Mammary epithelial cell (primary cell): ENCODE measurements at places on chromosomes 3 and 15.

- no peak for DNase-seq
Observed at GRCh38 chr3:79766496-79767193, 1.2 kb downstream of the ROBO1 start.

DNA sequence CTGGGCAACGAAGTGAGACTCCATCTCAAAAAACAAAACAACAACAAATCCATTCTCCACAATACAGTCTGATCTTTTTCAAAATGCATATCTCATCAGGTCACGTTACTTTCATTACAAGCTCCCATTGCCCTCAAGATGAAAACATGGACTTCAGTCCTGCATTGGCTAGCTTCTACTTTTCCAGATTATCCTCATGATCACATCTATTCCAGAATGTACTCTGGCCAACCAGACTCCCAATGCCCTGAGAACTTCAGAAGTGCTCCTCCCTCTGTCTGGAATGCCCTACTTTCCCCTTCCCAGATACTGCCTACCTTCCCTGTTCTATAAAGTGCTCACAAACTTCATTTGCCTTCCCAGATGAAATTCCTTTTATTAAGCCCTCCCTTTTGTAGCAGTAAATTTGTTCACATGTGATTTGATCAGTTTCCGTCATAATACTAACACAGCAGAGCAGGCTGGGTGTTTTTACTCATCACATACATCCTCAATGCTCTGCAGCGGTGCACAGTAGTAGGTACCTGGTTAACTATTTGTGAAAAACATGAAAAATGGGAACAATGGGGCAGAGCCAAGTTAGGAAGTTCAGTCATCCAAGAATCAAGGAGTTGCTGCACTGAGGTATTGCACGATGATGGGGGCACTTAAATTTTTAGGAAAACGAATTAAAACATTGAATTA, 5.3 kb downstream of the RPL22L1 start:
- peak; percentile 17 for DNase-seq

DNA sequence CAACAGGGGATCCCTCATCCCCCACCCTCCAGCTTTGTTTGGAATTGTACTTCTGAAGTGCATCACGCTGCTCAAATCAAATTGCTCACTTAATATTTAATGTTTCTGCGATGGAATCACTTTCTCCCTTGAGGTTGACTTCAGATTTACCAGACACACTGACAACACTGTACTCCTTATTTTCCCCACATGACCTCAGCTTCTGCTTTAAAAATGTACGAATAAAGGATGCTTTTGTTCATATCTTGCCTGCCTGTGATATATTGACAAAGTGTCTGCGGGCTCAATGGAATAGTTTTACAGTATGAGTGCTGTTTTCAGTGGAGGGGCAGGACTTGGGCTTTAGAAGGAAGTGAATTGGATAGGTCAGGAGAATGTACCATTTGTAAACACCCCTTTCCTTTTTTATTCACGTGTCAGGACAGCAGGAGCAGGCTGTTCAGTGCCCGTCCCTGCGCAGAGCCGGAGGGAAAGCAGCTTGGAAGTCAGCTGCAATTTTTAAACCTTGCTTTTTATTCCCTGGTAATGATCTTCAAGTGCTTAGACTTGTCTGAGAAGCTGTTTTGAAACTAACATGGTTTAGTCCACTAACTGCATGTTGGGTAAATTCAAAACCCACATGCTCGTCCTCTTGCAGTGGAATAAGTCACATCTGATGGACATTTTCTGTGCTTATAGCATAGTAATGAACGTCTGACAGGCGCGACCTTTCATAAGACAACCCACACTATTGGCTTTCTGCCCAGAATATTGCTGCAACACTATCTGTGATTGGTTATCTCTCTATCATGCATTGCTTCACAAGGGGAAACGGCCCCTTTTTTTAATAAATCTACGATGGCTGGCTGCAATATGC, 29.9 kb downstream of the MBNL1 start:
- DNase-seq: peak; percentile 89

DNA sequence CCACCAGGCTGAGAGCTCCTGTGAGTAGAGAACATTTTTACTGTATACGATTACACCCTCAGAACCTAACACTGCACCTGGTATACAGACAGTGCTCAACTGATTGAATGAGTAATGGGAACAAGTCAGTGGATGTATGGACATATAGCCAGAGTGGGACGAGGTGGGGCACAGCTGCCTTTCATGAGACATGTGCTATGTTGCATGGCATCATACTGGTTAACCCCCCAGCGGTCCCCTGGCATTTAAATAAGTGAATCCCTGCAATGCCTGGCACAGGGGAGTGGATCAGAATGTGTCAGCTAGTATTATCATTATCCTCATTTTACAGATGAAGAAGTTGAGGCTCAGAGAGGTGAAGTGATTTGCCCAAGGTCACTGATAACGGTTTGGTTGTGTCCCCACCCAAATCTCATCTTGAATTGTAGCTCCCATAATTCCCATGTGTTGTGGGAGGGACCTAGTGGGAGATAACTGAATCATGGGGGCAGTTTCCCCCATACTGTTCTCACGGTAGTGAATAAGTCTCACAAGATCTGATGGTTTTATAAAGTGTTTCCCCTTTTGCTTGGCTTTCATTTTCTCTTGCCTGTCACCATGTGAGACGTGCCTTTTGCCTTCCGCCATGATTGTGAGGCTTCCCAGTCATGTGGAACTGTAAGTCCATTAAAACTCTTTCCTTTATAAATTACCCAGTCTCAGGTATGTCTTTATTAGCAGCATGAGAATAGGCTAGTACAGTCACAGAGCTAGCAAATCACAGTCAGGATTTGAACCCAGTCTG, 56.0 kb upstream of the ATP2B2 start:
- DNase-seq: no peak

- no peak for DNase-seq
Observed at GRCh38 chr3:67311440-67311839, 313.3 kb downstream of the KBTBD8 start.

DNA sequence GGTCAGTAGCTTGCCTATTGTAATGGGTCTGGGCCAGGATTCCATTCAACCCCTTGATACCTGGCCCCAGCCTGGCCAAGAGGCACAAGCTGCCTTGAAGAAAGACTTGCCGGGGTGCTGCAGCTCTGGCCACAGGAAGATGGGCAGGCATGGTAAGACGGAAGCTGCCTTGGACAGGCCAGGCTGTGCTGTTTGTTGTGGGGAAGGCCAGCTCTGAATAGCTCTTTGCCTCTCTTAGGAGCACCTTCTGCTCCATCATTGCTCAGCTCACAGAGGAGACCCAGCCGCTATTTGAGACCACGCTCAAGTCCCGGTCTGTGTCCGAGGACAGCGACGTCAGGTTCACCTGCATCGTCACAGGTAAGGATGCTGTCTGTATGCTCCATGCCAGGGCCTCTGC, 10.1 kb downstream of the ALPK3 start:
- DNase-seq: no peak

GRCh38 chr3:134406331-134407238, 32.3 kb upstream of the AMOTL2 start:
- DNase-seq: no peak

GRCh38 chr3:42880601-42881451, 5.1 kb upstream of the CYP8B1 start:
- DNase-seq: peak; percentile 72

DNA sequence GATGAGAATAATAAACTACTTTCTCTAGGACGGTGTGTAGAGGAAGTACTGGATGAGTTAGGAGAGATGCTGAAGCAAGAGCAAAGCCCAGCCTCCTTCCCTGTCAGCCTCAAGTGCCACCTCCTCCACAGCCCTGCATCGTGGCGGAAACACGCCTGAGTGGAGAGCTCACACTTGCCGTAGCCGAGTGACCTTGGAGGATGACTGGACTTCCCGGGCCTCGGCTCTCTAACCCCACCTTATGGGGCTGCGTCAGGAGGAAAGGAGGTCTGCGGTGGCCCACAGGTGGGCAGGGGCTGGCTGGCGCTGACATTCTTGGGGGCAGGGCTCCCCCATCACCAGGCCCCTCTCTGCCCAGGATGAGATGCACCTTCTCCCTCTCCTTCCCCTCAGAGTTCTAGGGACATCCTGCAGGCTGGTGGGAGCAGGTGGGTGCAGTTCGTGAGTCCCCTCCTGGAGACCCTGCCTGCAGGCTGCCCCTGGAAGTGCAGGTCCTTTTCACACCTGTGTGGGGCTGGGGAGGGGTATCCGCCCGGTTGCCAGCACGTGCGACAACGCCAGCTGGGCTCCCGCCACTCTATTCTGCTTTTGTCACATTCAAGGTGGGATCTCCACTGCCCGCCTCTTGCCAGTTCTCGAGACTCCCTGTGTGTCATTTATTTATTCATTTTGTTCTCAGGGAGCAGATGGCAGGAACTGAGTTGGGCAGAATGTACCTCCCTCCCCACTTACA, 175.2 kb downstream of the MEGF11 start:
- DNase-seq: no peak

GRCh38 chr15:84761607-84762131, 13.3 kb downstream of the ZNF592 start:
- DNase-seq: no peak

DNA sequence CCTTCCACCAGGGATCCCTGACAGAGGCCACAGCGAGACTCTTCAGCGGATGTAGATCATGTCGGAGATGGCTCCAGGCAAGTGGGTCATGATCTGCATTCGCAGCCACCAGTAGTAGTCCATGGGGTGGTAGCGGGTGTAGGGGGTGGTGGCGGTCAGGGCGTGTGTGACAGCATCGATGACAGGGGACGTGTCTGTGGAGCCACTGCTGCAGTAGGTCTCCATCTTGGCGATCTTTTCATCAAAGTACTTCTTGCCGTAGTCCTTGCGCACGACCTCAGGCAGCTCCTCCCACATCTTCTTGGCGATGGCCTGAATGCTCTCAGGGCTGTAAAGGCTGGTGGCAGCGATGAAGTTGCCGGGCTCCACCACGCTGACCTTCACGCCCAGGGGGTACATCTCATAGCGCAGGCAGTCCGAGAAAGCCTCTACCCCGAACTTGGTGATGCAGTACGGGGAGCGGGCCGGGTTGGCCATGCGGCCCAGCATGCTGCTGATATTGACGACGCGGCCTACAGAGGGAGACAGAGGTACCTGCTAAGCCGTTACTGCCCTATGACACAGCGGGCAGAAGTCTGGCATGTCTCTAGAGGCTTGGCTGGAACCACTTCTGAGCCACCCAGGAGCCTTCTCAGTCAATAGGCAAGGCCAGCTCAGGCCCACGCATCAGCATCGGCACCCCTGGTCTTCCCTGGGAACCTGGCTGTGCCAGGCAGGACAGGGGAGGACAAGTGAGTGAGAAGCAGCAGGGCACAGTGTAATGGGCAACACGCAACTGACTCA, 43.7 kb downstream of the BDH1 start:
- DNase-seq: no peak

DNA sequence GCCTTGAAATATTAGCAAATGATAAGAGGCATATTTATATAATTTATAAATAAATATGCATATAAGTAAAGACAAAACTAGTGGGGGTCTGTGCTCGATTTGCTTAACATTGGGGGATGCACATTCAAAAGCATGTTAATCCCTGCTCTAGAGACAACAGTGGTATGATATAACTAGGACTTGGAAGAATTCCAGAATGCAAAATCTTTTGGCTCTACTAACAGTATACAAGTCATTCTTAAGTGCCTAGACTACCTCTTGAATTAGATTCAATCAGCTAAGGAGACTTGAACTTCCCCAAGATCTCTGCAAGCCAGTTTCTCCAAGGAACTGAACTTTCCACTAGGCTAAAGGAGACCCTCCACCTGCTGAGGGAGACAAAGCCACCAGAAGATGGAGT, 282.7 kb upstream of the RORA start:
- no peak for DNase-seq

GRCh38 chr15:60381148-60381788, 16.5 kb downstream of the ANXA2 start:
- DNase-seq: no peak

- DNase-seq: no peak
Observed at GRCh38 chr15:44719293-44719999, 8.1 kb downstream of the B2M start.

DNA sequence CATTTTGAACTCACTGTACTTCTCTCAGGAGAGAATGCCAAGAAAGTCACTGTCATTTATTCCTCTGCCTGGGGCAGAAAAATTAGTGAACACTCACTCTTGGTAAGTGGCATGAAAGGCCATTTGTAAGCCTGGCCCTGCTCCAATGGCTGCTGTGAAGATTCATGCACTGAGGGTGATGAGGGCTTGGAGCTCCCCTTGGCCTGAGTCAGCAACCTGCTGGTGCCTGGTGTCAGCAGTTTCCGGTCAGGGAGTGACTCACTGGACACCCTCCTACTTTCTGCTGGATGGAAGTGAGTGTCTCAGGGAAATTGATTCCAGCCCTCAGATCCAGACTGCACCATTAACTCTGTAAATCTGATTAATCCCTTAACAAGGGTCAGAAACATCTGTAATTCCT, 37.6 kb downstream of the TRA2B start:
- peak; percentile 98 for DNase-seq

GRCh38 chr15:80588801-80589200, 106.3 kb upstream of the ABHD17C start:
- DNase-seq: peak; percentile 95

DNA sequence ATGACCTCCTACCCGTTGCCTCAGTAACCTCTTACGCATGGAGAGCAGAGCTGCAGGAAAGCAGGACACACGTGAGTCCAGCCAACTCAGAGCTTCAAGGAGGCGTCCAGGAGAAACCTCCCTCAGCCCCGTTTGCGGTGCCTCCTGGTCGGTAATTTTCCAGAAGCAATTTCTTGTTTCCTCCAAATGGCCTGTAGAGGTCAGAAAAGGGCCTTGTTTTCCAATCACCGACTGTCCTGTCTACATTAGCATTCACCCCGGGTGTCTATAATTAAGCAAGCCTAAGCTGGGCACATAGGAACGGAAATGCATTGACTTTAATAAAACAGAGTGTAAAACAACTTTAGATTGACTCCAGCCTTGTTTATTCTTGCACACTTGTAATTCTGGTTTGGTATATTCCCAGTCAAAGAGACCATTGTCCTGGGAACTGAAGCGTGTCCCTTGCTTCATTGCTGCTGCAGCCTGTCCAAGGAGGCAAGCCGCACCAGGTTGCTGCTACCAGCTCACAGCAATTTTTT, 836.2 kb downstream of the AGBL1 start:
- DNase-seq: peak; percentile 65

DNA sequence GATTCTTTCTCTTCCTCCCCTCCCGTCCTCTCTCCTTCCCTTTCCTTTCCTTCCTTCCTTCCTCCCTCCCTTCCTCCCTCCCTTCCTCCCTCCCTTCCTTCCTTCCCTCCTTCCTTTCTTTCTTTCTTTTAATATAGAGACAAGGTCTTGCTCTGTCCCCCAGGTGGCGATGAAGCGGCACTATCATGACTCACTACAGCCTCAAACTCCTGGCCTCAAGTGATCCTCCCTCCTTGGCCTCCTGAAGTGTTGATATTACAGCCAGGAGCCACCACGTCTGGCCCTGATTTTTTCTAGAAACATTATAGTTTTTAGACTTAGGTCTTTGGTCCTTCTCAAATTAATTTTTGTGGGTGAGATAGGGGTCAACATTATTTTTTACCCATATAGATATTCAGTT, 15.5 kb downstream of the GRM2 start:
- no peak for DNase-seq

DNA sequence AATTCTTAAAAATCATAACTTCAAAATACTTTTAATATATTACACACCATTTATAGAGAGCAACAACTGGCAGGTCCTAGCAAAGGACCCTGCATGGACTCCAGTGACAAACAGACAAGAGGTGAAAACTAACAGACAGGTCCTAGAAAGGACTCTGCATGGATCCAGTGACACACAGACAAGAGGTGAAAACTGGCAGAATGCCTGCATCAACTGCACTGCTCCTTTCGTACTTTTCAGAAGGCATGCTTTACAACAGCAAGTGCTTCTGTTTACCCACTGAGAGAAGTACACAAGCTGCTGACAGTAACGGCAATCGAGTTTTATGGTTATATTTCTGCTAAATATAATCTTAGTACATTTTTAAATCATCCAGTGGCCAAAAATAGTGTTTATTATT, 24.3 kb upstream of the GP5 start:
- DNase-seq: no peak

GRCh38 chr3:16825617-16826204, 59.0 kb upstream of the PLCL2 start:
- DNase-seq: no peak
